ENCODE measurements at places on chromosomes 6 and 20.

GRCh38 chr6:73965539-73966029 lies 269.6 kb downstream of the CD109 start:
- no peak for DNase-seq

- peak; percentile 19 for DNase-seq
Measured at GRCh38 chr6:100267721-100268123, 197.0 kb downstream of the SIM1 start.

GRCh38 chr20:24936526-24937407 lies 12.3 kb upstream of the CST7 start:
- DNase-seq: no peak

- no peak for DNase-seq
Measured at GRCh38 chr6:160853946-160854345, 137.6 kb upstream of the MAP3K4 start.

GRCh38 chr6:129663531-129663930 lies 46.4 kb downstream of the ARHGAP18 start:
- no peak for DNase-seq

- DNase-seq: peak; percentile 20
Measured at GRCh38 chr6:42448927-42449659, 2.6 kb downstream of the TRERF1 start.

GRCh38 chr6:62446647-62447316 lies 160.8 kb upstream of the KHDRBS2 start:
- DNase-seq: no peak

DNA sequence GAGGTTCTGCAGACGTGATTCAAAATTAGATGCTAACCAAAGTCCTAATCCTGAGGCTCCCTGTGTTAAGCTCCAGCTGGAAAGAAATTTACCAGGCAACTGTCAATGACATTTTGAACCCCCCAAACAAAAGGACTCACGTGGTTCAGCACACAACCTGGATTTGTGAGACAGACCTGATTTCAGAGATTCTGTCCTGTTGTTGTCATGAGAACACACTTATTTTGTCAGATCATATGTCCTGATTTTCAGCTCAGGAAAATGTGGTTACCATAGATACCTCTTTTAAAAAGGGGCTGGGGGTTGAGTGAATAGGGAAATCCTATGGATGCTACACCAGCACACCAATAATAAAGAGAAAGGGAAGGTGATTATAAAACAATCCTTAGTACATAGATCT lies 61.6 kb downstream of the MTFR2 start:
- no peak for DNase-seq

- DNase-seq: no peak
Measured at GRCh38 chr20:25394276-25394675, 3.6 kb upstream of the ABHD12 start.

DNA sequence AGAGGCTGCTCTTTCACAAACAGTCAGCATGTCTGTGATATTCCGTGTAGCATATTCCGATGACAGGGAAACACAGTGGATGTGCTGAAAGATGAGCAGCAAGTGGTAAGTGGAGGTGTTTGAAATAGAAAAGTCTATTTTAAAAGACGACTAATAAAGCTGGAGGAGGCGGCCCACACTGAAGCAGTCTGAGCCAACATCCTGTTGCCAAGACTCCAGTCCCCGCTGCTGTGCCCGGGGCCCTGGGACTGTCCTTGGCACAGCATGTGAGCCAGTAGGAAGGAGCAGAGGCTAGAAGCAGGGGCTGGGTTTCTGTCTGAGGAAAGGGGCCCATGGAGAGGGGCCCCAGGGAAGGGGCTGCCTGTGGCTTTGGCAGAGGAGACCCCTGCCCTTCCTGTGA lies 351.5 kb upstream of the CHD6 start:
- DNase-seq: no peak

DNA sequence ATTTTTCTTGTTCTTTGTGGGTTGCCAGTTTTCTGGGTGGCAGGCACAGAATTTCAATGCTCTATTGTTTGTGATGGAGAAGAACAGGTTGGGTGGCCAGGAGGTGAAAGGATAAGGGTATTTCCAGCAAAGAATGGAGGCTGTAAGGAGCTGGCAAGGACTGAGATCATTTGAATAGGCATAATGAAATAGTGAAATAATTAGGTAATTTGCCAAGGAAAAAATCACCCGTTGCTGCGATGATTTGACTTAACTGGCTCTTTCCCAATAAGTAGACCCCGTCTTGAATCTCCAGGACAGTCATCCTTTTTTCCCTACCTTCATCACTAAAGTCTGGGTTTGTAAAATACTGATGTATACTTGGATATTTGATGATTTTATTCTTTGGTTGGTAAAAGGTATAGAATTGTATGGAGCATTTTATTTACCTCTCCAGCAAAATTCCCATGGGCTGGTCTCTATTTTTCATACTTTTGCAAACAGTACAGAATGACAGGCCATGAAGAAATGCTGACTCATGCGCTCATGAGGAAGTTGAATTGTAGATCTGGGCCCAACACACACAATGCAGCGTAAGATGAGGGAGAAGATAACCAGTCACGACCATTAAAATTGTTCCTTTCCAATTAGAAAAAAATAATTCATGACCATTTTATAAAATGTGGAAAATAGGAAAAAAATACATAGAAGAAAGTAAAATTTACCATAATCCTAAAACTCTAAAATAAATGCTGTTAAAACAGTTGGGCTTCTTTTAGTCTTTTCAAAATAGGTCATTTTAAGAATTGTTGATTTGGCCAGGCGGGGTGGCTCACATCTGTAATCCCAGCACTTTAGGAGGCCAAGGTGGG lies 2.4 kb upstream of the GCNT2 start:
- DNase-seq: peak; percentile 66

- DNase-seq: no peak
Measured at GRCh38 chr20:63212792-63213191, 3.1 kb downstream of the YTHDF1 start.

DNA sequence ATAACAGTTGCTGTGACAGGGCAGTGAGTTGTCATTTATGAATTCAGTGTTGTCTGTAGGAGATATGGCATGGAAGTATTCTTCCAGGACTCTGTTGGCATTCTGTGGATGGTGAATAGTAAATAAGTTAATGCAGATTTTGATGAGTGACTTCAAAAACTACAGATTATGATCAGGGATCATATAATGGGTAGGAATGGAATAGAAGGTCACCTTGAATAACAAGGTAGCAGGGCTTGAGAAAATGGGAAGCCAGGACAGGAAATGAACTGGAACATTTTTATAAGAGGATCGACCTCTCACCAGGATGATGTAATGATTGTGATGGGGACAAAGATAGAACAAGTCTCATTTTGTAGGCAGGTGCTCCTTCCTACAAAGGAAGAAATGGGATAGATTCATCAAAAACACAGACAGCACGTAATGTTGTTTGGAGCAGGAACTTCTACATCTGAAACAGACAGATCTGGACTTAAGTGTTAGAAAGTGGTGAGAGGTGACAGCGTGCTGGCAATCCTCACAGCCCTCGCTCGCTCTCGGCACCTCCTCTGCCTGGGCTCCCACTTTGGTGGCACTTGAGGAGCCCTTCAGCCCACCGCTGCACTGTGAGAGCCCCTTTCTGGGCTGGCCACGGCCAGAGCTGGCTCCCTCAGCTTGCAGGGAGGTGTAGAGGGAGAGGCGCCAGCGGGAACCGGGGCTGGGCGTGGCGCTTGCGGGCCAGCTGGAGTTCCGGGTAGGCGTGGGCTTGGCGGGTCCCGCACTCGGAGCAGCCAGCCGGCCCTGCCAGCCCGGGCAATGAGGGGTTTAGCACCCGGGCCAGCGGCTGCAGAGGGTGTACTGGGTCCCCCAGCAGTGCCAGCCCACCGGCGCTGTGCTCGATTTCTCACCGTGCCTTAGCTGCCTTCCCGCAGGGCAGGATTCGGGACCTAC lies 30.8 kb upstream of the SSR1 start:
- DNase-seq: no peak

GRCh38 chr20:4401601-4402000 lies 320.1 kb upstream of the PRND start:
- peak; percentile 55 for DNase-seq

DNA sequence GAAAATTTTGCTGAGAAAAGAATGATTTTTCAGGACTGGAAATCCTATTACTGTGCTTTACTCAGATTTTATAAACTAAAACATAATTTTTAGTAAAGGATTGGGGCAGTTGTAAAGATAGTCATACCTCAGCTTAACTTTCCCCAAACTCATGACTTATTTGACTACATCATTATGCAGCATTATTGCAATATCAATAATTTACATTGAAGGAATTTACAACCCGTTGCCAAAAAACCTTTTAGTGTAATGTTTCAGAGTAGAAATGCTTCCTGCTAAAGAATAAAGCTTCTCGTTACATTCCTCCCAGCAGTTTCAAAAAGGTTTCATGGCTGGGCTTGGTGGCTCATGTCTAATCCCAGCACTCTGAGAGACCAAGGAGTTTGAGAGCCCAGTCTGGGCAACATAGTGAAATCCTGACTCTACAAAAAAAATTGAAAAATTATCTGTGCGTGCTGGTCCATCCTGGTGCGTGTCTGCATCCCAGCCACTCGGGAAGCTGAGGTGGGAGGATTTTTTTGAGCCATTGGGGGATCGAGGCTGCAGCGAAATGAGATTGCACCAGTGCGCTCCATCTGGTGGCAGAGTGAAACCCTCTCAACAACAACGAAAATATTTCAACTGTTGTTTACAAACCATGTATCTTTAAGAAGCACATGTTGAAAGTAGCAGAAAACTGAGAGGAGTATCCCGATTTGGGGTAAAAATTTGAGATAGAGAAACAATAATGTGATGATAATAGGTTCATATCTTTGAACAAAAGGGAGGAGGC lies 4.4 kb downstream of the AMD1 start:
- DNase-seq: peak; percentile 59

GRCh38 chr20:61835301-61835700 lies 230.4 kb downstream of the TAF4 start:
- DNase-seq: no peak

DNA sequence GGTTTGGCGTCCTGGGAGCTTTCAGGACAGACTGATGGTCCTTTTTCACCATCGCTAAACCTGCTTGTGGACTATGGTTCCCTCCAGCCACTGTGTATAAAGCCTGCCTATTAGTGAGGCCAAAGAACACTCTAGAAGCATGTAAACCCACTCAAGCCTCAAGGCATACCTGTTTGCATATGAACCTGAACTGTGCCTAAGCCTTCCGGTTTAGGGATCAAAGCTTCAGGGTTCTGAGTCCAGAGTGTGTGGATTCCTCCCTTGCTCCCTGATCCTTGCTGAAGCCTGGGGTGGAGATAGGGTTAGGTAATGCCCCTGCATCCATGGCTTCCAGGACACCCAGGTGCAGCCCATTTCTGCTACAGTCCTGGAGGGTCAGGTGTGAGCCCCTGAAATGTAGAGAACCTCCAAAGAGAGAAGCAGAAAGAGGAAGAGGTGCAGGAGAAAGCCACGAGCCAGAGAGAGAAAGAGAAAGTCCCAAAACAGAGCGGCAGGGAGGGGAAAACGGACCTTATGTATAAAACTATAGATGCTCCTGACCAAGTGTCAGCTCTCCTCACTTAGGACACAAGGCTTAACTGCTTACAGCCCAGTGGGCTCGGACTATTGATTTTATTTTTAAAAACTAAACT lies 93.3 kb downstream of the SCML4 start:
- no peak for DNase-seq

DNA sequence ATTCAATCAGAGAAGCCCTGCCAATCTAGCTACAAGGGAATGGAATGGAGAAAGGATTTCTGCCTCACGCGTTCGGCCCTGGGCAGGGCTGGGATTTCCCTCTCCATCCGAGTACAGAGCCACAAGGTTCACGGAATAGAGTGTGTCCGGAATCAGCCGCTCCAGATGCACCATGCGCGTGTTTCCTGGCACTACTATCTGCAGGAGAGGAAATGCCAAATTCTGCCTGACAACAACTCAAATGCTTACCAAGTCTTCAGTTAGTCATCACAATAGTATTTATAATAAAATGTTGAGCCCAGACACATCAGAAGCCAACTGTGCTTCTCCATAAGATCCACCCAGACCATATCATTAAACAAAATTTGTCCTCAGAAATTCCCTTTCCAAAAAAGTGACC lies 75.1 kb downstream of the COL12A1 start:
- peak; percentile 52 for DNase-seq

GRCh38 chr6:17741507-17741906 lies 34.8 kb upstream of the NUP153 start:
- no peak for DNase-seq

GRCh38 chr6:31114541-31114878 lies at the start of gene PSORS1C1:
TSS of gene PSORS1C1 (plus strand) at chr6:31114800. CDS start at chr6:31129633, 14,833 bp downstream.
- DNase-seq: peak; percentile 97

All from fibroblast of the aortic adventitia (primary cell).